ENCODE measurements at places on chromosomes 2 and 18.

DNA sequence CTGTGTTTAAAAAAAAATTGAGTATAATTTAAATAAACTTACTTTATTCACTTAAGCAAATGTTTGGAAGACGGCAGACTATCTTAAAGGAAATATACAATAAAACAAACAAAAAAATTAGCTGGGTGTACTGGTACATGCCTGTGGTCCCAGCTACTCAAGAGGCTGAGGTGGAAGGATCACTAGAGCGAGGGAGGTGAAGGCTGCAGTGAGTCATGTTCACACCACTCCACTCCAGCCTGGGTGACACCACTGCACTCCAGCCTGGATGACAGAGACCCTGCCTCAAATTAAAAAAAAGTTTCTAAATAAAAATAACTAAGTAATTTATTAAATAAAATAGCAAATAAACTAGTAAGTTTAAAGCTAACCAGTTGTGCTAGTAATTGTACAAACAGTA lies 7.5 kb downstream of the PUM2 start:
- no peak for DNase-seq

DNA sequence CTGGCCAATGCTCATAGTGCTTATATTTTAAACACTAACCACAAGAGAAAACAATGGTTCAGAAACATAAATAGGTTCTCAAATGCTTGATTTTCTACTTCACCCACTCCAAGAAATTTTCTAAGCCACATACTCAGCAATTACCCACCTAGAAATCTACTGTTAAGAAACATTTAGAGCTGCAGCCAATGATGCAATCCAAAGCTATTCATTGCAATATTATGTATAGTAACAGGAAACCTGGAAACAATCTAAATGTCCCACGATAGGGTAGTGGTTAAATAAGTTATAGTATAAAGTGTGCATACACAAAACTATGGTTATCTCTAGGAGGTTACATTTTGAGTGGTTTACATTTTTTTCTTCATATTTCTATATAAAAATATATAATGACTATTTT lies 5.7 kb downstream of the FAM237A start:
- no peak for DNase-seq

- DNase-seq, result no peak
These were observed 40.9 kb downstream of the TSHZ1 start for GRCh38 chr18:75251466-75251865.

DNA sequence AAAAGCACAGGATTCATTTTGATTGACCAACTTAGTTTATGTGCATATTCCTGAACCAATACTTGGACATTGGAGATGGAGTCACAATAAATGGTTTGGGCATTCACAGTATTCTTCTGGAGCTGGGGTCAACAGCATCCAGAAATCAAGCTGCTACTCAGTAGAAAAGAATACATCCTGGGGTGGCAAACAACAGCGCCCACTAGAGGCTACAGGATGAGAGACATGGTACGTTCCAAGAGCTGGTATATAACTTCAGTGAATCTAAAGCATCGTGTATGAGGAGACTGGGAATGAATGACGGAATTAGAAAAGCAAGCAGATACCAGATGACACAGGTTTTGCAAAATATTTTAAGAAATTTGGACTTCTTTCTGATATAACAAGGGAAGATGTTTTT lies 142.9 kb upstream of the FIGN start:
- DNase-seq, result no peak

- DNase-seq, result no peak
These were observed 43.1 kb upstream of the GALNT3 start for GRCh38 chr2:165837122-165837521.

GRCh38 chr2:239776436-239777005 lies 248.6 kb downstream of the NDUFA10 start:
- DNase-seq, result no peak

- DNase-seq, result no peak
These were observed 57.6 kb upstream of the SERTAD2 start for GRCh38 chr2:64711252-64711800.

- no peak for DNase-seq
These were observed 147.7 kb downstream of the TWIST2 start for GRCh38 chr2:238995634-238996033.

DNA sequence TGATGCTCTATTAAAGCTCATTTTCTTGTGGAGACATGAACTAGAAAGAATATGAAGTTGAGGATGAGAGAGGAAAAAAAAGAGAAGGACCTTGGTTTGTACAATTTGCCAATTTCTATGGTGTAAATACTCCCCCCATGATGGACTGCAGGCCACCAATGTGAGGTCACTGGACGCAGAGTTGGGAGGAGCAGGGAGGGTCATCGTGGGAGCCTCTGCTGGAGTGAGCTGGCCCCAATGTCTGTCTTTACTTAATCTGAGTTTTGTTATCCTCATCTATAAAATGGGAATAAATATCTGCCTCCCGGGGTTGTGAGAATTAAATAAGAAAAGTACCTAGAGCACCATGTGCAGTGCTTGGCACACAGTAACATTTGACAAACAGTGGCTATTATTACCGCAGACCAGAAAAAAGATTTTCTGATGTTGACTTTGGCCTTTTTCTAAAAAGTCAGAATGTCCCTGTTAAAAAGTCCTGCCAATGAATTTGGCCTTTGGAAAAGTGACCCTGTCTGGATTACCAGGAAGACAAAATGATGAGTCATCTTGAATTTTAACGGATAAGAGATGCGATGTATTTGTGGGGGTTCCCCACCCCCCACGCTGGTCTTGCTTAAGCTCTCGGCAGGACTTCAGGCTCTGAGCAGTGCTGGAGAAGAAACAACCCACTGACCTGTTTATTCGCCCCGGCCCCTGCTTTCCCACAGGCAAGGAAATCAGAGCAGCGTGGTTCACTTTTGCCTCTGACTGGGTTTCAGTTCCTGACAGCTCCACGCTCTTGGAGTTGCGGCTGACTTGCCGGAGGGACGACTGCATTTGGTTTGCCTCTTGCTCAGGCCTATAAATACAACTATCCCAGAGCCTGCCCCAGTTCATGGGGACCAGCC lies 50.3 kb upstream of the FOSL2 start:
- peak; percentile 49 for DNase-seq

- DNase-seq, result no peak
These were observed 40.5 kb downstream of the CCDC85A start for GRCh38 chr2:56224316-56224715.

- DNase-seq, result no peak
These were observed 344.4 kb downstream of the CLIP4 start for GRCh38 chr2:29459445-29460179.

DNA sequence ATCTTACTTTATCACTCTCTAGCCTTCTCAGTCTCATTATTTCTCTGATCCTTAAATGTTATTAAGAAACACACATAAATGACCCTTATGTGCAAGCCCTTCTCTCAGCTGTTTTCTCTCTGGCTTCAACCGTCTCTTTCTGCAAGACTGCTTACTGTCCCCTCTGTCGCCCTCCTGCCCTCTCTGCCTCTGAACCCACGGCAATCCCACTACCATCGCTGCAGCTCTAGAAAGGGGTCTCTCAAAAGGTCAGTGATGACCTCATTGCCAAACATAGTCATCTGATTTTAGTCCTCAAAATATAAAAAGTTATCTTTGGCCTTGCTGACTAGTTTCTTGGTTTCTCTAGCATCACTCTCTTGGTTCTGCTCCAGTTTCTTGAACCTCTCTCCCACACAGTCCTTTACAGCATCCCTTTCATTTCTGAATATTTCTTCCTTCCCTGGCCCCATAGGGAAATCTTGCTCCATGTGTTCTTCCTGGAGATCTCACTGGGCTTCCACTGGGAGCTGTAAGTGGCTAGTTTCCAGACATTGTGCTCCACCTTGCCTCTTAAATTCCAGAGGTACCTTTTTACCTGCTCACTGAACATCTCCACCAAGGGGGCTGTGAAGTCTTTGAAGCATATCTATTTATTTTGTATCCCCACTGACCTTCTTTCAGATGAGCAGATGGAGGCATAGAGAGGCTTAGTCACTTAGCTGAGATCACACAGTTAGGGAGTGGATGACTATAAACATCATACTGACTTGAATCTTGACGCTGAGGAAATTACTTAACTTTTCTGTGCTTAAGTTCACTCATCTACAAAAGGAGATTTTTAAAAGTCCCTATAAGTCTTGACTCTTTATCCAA lies 96.2 kb downstream of the PDE1A start:
- DNase-seq, result no peak

DNA sequence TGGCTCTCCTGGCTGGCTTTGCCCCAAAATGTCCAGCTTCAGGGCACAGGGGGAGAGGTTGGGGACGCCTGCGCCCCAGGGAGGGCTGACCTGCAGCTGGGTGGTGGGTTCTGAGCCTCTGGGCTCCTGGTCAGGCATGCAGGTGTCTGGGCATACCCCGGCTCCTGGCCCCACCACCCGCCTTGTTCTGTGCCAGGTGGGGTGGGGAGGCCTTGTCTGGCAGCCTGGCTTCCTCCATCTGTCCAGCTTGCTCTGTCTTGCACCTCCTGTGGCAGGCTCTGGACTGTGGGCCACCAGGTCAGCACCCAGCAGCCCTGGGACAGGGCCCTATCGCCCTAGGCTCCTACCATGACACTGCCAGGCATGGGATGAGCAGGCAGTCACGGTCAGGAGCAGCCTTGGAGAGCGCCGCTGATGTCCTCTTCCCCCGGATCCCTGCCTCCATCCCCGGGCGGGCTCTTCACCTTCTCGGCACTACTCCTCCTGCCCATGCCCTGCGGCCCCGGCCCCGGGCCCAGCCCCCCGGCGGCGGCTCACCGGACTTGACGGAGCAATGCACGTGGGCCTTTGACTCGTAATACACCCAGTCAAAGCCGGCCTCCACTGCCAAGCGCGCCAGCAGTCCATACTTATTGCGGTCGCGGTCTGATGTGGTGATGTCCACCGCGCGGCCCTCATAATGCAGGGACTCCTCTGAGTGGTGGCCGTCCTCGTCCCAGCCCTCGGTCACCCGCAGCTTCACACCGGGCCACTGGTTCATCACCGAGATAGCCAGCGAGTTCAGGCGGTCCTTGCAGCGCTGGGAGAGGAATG lies 3.6 kb downstream of the IHH start:
- DNase-seq, result no peak

DNA sequence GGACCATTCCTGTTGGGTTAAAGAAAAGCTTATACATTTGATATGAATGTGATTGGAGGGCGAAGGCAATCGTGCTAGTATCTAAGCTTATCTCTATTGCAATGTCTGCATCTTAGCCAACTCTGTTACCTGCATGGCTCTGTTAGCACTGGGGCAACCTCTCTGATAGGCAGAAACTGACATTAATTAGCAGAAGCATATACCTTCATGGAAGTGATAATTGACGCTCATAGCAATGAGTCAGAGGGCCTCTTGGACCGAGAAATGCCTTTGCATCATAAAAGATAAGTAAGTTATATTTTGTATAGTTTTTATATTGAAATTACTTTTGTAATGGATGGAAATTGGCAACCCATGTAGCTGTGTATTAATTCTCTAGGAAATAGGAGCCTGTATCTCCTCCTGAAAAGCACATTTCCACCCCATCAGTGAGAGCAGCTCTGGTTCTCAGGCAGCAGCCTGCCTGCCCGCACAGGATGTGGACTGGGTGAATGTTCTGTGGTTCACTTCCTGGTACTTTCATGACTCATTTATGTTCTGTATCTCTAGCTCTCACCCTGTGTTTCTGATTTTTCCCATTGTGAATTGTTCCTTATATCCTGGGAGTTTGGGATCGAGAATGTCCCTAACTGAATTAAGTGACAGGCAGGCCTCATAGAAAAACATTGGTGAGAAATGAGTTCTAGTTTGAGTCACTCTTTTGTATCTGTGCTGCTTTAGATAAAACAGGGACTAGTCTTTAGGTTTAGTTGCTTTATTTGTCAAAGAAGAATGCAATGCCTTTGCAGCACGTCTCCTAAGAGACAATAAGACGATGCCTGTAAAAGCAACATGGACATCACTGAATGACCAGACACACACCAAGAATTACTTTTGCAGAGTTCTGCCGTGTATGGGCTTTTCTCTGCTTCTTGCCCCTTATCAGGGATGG lies 344.9 kb downstream of the DCDC2C start:
- DNase-seq, result no peak

GRCh38 chr2:234873828-234874173 lies 78.0 kb upstream of the SH3BP4 start:
- no peak for DNase-seq

GRCh38 chr2:22375096-22375495 lies 1009.9 kb upstream of the KLHL29 start:
- DNase-seq, result no peak

DNA sequence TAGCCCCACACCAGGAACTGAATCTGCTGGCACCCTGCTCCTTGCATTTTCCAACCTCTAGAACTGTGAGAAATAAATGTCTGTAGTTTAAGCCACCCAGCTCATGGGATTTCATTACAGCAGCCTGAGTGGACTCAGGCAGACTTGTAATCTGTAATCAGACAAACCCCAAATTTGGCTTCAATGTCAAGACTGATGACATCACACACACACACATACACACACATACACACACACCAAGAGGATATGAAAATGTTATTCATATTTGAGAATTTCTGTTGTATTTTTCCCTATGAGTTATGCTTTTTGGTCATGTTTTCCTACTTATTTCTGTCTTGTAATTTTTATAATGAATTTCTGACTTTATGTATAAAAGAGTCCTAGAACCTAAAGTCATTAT lies 83.8 kb upstream of the GLI2 start:
- DNase-seq, result no peak

DNA sequence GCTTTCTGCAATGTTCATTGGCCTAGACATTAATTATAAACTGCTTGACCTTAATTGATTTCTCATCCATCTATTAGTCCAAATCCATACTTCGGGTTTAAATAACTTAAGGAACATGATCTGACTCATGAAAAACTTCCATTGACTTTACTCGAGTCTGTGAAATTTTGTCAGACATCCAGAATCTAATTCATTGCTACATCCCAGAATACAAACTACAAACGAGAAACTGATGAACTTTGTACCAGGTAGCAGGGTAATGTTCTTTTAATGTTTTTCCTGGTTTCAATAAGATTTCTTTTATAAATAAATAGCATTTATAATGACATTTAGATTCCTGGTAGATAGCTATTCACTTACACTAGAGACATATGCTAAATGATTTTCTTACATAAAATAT lies 36.0 kb upstream of the IKZF2 start:
- no peak for DNase-seq

GRCh38 chr2:64251497-64252250 lies 107.5 kb upstream of the PELI1 start:
- no peak for DNase-seq

GRCh38 chr2:182698671-182699070 lies 17.4 kb upstream of the DNAJC10 start:
- DNase-seq, result no peak

DNA sequence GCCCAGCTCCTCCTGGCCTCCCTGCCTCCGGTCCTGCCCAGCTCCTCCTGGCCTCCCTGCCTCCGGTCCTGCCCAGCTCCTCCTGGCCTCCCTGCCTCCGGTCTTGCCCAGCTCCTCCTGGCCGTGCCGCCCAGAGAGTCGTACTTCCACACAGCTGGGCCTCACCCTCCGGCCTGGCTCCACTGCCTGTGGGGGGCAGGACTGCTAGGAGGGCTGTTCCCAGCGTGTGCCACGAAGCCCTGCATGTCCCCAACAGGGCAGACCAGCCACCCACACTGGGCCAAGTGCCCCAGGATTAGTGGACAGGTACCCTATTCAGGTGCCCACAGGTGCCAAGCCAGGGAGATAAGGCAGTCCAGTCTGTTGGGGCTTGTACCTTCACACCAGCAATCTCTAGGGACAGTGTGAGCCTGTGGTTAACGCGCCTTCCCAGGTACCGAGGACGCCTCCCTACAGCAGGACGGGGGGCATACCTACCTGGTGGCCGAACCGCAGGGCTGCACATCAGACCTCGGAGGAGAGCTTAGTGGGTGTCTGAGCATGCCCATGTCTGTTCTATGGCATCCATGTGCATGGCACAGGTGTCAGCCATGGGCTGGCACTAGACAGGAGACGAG lies 5.3 kb downstream of the GPC1 start:
- no peak for DNase-seq

GRCh38 chr2:61042807-61043206 lies 22.9 kb upstream of the SANBR start:
- no peak for DNase-seq
